Left ventricle myocardium superior (tissue), 1 donor: ENCODE measurements at places on chromosomes 16 and 17.

DNA sequence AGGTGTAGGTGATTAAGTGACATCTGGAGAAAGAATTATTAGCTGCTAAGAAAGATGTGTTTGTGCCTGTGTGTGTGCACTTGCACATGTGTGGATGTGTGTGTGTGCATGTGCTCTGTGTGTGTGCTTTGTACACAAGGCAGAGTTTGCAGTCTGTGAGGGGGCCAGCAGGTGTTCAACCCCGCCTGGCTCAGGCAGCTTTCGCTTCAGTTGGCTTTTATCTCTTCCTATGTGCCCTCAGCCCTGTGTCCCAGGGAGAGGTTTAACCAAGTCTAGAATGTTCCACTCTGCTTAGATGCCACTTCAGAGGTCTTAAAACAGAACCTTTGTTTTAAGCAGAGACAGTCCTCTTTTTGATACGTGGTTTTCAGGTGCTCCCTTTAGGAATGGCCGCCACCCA is 58.8 kb downstream of the CDH13 start:
- no peak for DNase-seq

GRCh38 chr17:35372846-35373533 is 431 bp downstream of the SLFN11 start:
- peak; percentile 33 for DNase-seq

GRCh38 chr17:14298221-14298946 is 2.5 kb upstream of the HS3ST3B1 start:
- no peak for DNase-seq

GRCh38 chr16:13909872-13910303 is 10.1 kb upstream of the ERCC4 start:
- DNase-seq: peak; percentile 73

GRCh38 chr16:54930869-54931119 is 129 bp downstream of the IRX5 start:
- no peak for DNase-seq
